ENCODE measurements at places on chromosomes 12 and 14. TPM values are rescaled to one million over a fixed set of nuclear protein-coding genes. Genes with fewer than 3 reads are reported as not detected.
A peak's percentile ranks its signal among the peaks of the same experiment; 100 is the strongest.

DNA sequence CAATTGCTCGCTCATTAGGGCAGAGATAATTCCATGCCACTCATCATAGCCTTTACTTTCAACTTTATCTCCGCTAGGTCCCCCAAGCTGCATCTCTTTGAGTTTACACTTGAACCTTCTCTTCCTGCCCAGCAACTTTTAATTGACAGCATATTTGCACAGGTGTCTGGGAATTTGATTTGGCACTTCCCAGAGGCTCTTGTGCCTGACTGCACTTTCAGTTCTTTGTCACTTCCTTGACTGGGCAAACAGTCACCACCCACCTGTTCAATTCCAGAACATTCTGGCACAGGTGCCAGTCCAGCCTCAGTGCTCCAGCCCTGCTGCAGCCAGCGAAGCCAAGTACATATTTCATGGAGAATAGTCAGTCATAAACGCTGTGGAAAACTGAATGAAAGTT lies 110.1 kb upstream of the LRIG3 start:
- DNase-seq: no peak

GRCh38 chr12:43453761-43454160 lies 98.2 kb downstream of the ADAMTS20 start:
- no peak for DNase-seq

DNA sequence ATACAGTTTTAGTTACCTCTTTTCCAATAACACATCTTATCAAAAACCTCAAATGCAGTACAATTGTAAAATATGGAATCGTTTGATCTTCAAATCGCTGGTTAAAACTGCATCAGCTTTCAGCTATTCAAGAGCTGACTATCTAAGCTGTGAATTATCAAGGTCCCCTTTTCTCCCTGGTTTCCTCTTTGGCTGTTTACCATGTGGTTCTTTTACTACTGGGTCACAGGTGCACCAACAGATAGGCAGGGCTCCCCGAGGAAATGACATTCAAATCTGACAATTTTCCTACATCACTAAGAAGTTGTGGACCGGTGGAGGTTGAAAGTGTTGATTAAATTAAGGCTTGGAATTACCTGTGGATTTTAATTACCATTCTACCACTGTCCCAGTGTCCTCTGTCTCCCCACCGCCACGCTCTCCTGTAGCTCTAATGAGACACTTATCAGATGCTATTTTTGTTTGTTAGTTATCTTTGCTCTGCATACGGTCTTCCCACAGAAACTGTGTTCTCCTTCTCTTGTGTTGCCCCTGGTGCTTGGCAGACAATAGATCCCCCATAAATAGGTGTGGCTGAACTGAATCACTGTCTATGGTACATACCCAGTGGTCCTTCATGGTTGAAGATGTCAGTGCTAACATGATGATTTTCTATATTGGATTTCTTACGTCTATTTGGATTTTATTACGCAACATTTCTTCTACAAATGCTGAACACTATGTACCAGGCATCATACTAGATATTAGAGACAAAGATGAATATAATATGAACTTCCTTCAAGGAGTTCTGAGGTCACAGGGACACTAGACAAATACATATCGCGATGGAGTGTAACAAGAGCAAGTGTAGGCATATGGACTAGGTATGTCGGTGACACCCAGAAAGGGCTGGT lies 20.9 kb upstream of the PLXNC1 start:
- no peak for DNase-seq

DNA sequence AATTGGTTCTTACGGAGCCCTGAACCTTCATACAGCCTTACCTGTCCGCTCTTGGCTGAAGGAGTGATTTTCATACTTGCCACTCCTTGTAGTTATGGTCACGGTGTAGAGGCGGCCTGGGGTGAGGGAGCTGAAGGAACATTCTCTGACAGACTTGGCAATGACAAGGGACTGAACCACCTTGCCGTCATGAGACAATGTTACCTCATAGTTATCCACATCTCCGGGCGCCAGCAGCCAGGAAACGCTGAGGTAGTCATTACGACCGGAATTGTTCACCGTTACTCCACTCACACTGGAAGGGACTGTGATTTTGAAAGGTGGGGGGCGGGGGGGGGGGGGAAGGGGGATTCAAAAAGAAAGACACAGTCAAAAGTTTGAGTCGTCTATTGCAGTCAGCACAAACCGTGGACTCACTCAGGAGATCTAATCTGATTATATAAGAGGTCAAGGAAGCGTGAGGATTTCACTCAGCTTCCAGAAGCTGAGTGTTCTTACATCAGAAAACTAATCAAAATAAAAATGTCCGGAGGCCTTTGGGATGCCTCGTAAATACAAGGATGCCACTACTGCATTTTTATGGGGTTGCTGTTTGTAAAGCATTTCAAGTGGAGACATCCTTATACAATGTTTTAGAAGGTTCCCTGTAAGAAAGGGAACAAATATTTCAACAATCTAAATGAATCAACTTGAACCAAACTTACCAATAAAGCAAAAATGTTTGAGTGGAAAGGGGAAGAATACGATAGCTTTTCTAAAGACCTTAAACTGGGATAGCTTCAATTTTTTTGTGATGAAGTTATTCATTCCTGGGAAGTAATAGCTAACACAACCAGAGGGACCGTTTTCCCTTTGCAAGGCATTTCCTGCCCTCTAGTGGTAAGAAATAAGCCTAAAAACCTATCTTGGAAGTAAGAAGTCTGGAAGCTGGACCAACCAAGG lies 60.6 kb downstream of the PTPRB start:
- DNase-seq: no peak

DNA sequence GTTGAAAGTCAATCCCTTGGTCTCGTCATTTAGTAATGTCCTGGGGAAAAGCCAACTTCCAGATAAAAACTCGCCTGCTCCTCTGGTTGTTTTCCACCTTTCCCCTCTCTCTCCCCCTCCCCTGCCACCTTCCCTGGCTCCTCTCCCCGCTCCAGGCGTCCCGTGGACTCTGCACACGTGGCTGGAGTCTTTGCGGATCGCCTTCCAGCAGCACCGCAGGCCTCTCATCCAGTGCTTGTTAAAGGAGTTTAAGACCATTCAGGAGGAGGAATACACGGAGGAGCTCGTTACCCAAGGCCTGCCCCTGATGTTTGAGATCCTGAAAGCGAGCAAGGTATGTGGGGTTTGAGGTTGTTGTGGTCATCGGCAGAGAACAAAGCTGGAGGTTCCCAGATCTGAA lies 65.8 kb upstream of the PWP1 start:
- no peak for DNase-seq

The OXA1L gene
- 139 TPM for polyA plus RNA-seq

The CLEC7A gene
- polyA plus RNA-seq: 1.1 TPM

The CELA1 gene
- polyA plus RNA-seq: not detected

GRCh38 chr12:80627782-80628181 lies 79.7 kb upstream of the MYF6 start:
- DNase-seq: no peak

DNA sequence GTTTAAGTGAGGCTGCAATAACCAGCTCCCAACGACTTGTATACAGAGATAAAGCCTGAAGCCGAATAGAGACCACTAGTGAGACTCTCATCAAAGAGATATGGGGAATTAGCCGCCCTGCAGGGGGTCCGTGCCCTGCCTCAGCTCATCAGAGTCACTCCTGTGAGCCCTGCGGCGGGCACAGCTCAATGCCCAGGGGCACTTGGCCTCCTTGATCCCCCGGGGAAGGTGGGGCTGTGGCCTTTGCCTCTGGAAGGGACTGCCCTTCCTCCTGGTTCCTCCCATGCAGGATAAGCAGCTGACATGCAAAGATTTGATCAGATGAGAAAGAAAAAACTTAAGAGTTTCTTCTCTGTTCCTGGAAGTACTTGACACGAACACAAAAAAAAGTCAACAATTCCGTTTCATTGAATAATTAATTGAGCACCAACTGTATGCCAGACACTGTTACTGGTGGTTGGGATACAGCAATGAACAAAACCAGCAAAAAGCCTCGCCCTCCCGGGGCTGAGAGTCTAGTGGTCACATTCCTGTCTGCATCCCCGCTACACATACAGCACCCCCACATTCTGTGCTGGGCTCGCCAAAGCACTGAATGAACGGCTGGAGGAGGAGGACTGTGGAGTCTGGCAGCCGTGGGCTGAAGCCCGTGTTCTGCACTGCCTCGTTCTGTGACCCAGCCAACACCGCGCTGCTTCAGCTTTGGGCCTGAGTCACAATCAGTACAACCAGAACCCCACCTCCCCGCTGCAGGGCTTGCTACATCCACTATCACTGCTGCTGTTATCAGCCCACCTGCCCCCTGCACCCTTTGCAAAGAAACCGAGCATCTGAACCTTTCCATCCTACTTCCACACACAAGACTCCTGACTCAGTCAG lies 10.3 kb downstream of the TTC7B start:
- DNase-seq: peak; percentile 46

DNA sequence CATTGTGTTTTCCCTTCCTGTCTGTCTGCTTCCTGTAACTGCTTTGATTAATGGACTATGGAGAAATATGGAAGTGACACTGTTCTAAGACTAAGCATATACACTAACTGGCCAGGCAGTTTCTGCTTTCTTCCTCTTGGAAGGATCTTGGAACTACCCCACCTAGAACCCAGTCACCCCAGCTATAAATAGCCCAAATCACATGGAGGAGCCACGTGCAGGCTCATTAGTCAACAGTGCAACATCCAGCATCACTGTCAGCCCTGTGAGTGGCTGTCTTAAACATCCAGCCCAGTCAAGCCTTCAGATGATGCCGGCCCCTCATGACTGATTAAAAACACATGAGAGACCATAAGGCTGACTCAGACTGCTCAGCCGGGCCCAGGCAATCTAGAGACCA lies 39.2 kb downstream of the BCAT1 start:
- no peak for DNase-seq

GRCh38 chr12:101076921-101077320 lies 133.1 kb downstream of the SLC5A8 start:
- no peak for DNase-seq

The FAM181A gene
- not detected for polyA plus RNA-seq

GRCh38 chr14:76939015-76939742 lies 89.3 kb downstream of the IRF2BPL start:
- no peak for DNase-seq

GRCh38 chr14:60573943-60574495 lies 65.1 kb downstream of the SIX6 start:
- DNase-seq: no peak
